ENCODE measurements at places on chromosomes 6 and 20.

GRCh38 chr6:138695193-138695592, 78.4 kb upstream of the CCDC28A start:
- DNase-seq = no peak

- DNase-seq = no peak
Observed at GRCh38 chr20:63627751-63628245, 897 bp upstream of the GMEB2 start.

DNA sequence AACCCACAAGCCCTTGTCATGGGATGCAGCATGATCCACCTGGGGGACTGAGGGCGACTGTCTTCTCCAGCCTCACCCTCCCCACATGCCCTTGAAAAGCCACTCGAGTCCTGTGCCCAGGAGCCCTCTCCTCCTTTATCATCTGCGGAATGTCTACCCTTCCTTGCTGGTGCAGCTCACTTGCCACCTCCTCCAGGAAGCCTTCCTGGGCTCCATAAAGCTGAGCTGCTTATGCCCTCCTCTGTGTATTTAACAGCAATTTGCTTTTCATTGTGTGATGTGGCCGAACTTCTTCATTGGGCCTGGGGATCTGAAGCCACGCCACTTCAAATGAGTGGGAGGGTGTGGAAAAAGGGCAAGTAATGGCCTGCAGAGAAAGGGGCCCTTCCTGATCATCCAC, 17.8 kb upstream of the RBPJL start:
- DNase-seq = no peak

GRCh38 chr20:6705106-6705766, 62.2 kb upstream of the BMP2 start:
- no peak for DNase-seq

DNA sequence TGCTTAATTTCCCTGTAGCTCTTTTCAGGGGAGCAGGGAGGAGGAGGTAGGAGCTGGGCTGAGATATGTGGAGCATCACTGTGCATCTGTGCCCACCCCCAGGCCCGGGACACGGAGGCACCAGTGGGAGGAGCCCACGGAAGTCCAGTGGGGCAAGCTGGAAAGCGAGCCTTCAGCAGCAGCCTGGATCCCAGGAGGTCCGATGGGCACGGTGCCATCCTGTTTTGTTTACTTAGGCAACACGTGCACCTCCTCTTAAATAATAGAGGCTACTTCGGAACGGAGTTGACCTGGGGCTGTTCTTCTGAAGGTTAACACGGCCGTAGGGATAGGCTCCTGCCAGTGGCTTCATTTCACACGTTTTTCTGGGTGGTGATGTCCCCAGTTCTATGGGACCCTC, 51.6 kb downstream of the CDH4 start:
- no peak for DNase-seq

DNA sequence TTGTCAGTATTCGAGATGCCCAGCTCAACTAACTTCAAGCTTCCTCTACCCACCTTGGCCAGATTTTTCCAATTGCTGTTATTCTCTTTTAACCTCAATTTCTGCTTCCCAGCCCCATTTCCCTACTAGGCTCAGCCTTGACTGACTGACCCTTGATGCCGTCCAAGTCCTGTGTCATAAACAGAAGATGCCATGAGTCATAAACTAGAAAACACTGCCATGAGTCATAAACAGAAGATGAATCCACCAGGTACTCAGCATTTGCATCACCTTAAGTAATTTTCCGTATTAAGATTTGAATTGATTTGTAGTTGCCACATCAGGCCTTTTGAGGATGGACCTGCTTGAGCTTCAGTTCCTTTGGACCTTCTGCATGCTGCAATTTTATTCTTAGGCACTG, 123.8 kb downstream of the FAM83B start:
- no peak for DNase-seq

DNA sequence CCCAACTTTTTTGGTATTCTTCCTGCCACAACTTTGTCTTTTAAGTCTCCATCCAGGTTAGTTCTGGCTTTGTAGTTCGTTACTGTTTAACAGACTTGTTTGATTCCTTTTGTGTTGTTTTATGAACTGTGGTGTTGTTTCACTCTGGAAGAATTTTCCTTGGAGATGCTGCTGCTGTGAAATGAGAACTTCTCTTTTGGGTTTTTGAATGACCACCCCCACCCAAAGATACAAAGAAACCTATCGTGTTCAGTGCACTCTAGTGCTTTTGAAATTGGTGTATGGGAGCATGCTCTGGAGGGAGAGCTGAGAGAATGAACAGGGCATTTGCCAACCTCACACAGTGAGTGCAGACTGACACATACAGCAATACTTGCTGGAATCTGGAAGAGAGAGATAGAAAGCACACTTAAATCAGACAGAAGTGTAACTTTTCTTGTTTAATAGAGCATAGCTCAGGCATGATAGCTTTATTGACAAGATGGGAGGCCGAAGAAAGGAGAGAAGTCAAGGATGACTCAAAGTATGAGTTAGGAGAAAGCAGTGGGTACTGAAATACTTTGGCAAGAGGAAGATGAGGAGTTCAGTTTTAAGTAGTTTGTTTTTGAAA, 293.1 kb downstream of the SOX4 start:
- no peak for DNase-seq

DNA sequence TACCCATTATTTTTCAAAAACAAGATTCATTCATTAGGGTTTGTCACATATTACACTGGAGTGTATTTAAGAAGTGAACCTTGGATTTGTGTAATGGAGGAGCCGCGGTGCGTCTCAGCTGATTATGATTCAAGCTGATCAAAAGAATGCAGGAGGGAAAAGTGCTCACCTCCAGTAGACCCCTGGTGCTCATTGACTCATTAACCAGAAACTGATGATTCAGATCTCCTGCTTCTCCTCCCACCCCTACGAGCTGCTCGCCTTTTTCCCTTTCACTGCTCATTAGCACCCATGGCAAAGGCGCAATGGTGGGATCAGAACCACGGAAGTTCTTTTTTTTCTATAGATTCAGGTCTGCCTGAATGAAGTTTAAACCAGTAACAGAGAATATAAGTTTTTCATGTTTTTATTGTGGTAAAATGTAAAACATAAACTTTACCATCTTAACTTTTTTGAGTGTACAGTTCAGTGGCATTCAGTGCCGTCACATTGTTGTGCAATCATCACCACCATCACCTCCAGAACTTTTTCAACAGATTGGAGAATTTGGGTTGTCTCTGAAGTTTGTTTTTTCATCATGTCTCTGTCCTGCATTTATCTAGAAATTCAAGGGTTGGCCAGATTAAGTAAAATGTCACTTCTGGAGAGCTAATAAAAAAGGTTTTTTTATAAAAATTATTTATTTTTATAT, 101.6 kb downstream of the LINC00237 start:
- no peak for DNase-seq

GRCh38 chr6:13766201-13766634, 48.1 kb downstream of the MCUR1 start:
- DNase-seq = no peak

DNA sequence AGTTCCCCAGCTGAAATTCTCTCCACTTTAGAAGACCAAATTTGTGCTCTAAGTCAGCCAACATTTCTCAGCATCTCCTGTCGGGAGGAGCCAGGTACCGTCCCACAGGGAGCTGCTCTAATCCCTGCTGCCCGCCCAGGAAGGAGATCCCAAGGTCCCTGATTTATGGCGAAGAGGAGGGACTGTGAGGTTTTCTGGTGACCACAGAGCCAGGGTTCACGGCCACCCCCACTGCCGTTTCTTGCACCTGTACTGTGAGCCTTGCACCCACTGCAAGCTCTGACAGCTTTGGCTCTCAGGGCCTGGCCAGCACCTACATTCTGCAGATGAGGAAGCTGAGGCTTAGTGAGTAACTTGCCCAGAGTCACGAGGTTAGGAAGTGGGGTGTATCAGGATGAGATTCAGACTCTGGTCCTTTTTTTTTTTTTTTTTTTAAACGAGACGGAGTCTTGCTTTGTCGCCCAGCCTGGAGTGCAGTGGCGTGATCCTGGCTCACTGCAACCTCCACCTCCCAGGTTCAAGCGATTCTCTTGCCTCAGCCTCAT, 34.9 kb downstream of the FOXC1 start:
- no peak for DNase-seq

- DNase-seq = no peak
Observed at GRCh38 chr6:13447949-13448724, 39.3 kb downstream of the GFOD1 start.

DNA sequence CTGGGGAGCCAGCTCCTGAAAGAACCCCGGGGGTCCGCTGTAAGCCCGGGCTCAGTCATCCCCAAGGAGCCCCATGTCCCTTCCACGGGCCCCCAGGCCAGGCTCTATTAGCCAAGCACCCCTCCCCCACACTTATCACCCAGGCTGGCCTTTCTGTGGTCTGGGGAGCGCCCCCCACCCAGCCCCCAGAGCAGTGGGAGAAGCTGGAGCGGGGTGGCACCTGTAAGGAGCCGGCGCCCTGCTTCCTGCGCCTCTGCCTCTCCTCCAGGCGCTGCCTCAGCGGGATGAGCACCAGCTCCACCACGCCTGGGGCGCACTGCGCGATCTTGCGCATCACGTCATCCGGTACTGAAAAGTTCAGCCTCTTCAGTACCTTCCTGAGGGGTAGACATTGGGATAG, 2.3 kb downstream of the SPEF1 start:
- DNase-seq = no peak

- DNase-seq = no peak
Observed at GRCh38 chr6:139582956-139583355, 208.5 kb upstream of the CITED2 start.

- DNase-seq = no peak
Observed at GRCh38 chr20:62607366-62608217, 34.7 kb upstream of the SLCO4A1 start.

- no peak for DNase-seq
Observed at GRCh38 chr6:111551521-111552231, 54.0 kb downstream of the TRAF3IP2 start.

DNA sequence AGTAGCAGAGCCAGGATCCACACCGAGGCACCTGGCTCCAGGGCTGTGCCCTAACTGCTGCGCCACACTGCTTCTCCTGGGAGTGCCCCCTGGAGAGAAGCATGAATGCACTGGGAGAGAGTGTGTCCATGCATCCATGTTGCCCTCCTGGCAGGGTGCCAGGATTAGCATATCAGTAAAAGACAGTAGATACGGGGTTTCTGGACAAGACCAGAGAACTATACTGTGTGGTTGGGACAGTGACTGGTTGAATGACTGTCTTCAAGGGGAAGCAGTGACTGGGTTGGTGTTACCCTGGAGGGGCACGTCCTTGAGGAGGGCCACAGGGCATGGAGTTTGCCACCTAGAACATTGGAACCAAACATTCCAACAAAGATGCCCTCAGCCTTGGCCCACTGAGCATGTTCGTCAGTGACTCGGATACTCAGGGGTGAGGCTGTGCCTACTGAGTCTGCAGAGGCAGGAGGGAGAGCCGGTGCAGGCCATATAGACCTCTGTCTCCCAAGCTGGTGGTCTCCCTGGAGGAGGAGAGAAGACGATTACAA, 288.8 kb downstream of the CDC5L start:
- DNase-seq = no peak

GRCh38 chr20:25282034-25282781, 34.3 kb downstream of the PYGB start:
- no peak for DNase-seq

DNA sequence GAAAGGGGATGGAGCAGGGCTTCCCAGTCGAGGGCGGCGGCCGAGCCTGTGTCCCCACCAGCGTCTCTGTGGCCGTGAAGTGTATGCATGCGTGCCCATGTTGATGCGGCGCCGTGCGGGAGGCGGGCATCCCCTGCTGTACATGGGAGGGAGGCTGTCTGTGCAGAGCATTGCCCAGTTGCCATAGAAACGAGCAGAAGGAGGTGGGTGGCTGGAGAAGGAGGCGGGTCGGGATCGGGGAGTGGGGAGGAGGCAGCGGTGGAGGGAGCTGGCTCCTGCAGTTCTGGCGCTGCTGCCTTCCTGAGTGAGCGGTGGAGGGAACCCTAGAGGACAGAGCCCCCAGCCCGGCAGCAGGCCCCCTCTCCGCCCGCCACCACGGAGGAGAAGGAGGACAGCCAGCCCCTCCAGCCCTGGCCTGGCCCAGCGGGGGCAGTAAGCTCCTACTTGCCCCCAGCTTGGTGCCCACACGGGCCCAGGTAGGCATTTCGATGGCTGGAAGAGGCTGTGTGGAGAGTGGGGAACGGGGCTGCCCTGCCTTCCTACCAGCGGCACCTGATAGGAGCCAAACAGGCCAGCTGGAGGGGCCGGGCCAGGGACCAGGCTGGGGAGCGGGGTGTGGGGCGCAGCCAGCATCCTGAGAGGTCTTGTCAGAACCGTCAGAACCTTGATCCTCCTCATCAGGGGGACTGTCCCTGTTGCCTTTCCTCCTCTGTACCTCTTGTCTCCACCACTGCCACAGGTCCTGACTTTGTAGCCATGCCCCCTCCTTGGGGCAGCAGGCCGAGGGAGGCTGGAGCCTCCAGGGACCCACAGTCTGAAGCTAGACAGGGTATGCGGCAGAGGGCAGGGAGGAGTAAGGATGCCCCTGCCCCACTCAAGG, 41.3 kb downstream of the SPDEF start:
- peak; percentile 74 for DNase-seq

GRCh38 chr6:127366282-127367022, 23.0 kb upstream of the ECHDC1 start:
- no peak for DNase-seq

DNA sequence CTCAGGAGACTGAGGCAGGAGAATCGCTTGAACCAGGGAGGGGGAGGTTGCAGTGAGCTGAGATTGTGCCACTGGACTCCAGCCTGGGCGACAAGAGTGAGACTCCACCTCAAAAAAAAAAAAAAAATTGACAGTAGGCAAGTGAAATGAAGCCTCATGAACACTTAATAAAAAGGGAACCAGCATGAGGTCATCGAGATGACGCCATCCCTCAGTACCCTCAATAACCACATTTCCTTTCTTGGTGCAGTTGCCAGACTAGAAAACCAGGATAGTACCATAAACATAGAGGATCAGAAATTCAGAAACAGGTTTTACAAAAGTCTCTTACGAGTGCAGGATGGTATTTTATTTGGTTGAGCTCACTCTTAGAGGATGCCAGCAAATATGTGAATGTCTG, 584.1 kb downstream of the MAFB start:
- DNase-seq = no peak

DNA sequence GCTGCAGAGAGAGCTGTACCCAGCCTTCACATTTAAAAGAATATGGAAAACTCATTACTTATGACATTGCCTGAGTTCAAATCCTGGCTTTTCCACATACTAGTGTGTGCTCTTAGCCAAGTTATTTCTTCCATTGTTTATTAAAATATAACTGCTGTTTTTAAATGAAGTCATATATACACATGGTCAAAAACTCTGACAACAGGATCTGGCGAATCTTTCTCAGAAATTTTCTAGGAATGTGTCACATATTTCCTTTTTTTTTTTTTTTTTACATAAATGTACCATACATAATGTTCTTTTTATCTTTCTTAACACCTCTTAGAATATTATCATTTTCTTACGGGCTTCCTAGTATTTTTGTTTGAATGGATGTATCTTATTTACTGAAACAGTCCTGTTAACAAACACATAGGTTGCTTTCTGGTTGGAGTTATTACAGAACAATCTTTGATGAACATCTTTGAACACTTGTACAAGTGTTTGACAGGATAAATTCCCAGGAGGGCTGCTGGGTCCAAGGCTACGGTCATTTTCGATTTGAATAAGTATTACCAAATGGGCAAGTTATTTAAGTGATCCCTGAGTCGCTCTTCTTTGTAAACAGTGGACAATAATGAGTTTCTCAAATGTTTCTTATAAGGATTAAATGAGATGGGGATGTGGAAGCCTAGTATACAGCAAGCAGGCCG, 1.6 kb upstream of the SNX9 start:
- no peak for DNase-seq
